T-helper 9 cell (primary cell): ENCODE measurements at places on chromosomes 7 and 10.

- no peak for DNase-seq
Measured at GRCh38 chr7:11726001-11726793, 105.8 kb downstream of the THSD7A start.

GRCh38 chr10:103790580-103790979, 64.8 kb downstream of the SH3PXD2A start:
- no peak for DNase-seq

GRCh38 chr7:77441046-77441445, 24.9 kb upstream of the GSAP start:
- no peak for DNase-seq

GRCh38 chr10:71650397-71650796, 69.2 kb downstream of the C10orf105 start:
- no peak for DNase-seq

GRCh38 chr10:67819768-67820204, 18.2 kb downstream of the DNAJC12 start:
- no peak for DNase-seq

DNA sequence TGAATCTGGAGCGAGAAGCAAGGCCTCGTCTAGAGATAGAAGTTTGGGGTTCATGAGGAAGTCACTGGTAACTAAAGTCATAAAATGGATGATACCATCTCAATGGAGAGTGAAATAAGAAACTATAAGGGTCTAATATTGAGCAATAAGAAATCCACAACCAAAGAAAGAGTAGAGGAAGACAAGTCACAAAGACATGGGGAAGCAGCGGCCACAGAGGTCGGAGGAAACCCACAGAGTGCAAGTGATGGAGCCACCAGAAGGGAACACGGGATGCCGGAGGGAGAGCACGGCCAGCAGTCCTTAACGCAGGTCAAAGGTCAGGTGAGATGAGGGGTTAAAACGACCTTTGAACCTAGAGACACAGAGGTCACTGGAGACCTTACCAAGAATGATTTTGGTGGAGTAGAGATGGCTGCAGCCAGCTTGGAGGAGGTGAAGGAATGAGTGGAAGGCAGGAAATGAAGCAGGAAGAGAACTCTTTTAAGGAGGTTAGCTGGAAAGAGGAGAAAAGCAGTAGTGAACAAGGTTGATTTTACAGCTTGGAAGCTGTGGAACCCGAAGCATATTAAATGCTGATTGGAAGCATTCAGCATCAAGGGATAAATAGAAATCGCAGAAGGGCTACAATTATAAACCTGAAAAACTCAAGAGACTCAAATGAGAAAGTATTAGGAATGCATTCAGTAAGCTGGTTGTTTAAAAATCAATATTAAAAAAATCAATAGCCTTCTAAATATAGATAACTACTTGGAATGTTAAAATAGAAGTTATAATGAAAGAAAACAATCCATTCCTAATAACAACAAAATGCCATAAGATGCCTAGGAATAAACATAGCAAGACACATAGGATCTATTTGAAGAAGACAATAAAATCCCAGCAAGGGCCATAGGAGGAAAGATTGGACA, 93.7 kb downstream of the SVOPL start:
- no peak for DNase-seq

DNA sequence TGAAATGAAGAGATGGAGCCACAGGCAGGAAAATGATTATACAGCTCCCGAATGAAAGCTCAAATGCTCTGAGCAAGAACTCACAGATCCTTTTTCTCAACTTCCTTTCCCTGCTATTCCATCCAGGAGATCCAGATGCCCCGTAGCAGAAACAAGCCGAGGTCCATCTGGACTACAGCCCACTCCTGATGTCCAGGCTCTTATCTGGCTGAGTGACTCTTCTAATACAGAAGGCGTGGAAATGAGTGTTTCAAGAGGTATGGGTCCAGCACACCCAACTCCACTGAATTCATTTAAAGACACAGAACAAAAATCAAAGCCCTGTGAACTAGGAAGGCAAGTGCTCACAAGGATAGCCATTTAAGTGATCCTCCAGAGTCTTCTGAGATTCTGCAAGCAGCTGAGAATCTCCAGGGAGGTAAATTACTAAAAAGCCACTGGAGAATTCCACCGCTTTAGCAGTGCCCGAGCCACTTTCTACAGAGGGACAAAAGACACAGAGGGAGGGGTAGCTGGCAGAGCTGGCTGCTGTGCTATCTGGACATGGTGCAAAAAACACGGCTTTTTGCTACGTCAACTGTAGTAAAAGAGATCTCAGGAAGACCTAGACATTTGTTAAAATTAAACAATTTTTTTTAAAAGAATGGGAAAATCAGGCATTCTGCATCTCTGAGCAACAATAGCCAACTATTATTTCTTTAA, 24.5 kb downstream of the FAM171A1 start:
- no peak for DNase-seq
